ENCODE measurements at places on chromosomes 7 and 10.

DNA sequence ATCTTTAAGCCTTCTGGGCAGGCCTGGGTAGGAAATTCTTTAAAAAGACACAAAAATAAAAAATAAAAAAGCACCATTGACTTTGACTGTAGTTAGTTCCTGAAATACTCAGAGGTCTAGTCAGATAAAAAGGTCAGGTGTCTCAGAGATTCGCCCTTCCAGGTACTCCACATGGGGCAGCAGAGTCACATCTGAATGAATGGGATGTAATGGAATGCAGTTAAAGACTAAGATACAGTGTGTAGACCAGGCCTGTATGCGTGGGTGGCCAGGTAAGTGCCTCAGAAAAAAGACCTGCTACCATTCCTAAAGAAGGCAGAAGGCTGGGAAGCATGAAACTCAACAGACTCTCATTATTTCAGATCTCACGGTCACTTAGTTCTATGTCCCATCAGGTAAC lies 68.6 kb upstream of the SEM1 start:
- no peak for DNase-seq

GRCh38 chr10:118595064-118595420 lies 406 bp downstream of the PRLHR start:
- DNase-seq, result no peak

GRCh38 chr7:50226669-50227068 lies 77.8 kb upstream of the IKZF1 start:
- no peak for DNase-seq

GRCh38 chr7:542713-543500 lies 23.3 kb upstream of the PDGFA start:
- DNase-seq, result no peak

DNA sequence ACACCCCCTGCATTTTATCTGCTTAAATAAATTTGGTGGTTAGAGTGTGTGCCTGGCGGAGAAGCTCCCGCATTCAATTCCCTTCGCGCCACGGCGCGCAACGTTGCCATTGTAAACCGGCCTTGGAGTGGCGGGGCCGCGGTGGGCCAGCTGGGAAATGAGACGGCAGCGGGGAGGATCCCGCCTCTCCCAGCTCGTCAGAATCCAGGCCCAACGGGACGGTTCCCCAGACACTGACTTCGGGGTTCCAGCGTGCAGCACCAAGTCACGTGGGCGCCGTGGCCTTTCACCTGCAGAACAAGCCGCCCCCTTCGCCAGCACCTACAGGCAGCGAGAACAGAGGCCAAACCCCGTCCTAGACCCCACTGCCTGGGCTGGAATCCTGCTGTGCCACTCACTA lies 103.4 kb downstream of the GRID1 start:
- no peak for DNase-seq

GRCh38 chr10:104680467-104681401 lies 39.6 kb downstream of the SORCS3 start:
- no peak for DNase-seq

DNA sequence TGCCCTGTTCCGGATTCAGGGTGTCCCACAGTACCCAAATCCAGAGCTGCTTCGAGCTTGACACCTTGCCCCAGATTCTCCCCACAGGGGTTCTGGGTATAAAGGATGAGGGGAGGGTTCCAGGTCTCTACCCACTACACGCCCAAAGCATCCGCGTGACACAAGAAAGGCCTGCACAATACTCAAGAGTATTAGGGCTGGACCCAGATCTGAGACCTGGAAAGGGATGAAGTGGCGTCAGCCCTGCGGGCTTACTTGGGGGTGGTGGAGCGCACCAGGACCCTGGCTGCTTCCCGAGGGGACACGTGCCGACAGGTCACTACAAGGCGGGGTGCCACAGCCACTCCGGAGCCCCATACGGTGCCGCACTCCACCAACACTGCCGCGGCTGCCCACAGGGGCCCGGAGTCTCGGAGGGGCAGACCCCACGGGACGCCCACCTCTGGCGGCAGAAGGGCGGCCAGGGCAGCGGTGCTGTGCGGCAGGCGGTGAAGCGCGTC lies 1.3 kb downstream of the TYSND1 start:
- no peak for DNase-seq

GRCh38 chr7:45130910-45131309 lies 19.4 kb upstream of the TBRG4 start:
- DNase-seq, result no peak

GRCh38 chr7:111475959-111476358 lies 86.3 kb downstream of the IMMP2L start:
- DNase-seq, result no peak

- DNase-seq, result no peak
These were observed 334.1 kb upstream of the C7orf33 start for GRCh38 chr7:148256433-148256832.

DNA sequence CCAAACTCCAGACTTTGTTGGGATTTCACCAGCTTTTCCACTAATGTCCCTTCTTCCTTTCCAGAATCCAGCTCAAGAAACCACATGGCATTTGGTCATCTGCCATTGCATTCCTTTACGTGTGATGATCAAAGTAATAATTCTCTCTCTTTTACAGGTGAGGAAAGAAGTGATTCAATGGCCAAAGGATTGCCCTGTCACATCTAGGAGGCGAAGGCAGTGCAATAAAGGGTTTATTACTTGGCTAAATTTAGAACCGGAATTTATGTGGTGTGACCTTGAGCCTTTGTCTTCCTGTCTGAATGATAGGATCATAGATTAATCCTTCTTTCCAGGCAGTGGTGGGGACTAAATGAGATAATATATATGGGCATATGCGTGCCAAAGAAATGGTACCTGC lies 58.3 kb upstream of the COBL start:
- DNase-seq, result no peak

DNA sequence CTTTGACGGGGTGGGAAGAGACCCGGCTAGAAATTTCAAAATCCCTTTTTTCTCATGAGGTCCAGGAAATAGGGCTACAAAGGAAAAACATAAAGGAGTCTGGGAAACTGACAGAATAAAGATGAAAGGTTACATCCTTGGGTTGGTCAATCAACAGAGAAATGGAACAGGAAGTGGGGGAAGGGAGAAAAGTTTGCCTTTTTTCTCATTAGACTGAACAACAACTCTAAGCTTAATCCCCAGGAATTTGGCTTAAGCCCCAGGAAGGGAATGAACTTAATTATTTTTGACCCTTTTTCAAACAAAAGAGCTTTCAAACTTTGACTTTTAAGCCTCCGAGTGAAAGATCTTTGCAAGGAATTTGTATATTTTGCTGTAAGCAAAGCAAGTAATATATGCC lies 32.7 kb downstream of the LGI1 start:
- no peak for DNase-seq

DNA sequence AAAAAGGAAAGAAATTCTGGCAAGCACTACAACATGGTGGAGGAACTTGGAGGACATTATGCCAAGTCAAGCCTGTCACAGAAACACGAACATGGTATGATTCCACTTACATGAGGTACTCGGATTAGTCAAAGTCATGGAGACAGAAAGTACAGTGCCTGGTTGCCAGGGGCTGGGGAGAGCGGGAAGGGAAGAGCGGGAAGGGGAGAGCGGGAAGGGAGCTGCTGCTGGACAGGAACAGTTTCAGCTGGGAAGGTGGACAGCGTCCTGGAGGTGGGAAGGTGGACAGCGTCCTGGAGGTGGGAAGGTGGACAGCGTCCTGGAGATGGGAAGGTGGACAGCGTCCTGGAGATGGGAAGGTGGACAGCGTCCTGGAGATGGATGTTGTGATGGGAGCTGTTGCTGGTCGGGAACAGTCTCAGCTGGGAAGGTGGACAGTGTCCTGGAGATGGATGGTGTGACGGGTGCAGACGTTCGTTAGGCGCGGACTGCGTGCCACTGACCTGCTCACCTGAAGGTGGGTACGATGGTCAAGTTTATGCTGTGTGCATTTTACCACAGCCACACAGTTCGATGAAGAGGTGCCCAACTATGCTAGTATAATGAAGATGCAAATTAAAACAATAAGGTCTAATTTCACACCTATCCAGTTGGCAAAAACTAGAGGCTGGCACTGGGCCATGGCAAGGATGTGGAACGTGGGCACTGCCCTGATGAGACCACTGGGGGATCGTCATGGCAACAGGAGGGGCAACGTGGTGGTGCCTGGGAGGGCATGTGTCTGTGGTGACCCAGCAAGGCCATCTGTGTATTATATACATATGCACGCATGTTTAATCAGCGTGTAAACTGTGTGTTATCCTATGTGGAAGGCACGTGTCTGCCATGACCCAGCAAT lies 103.8 kb downstream of the NKX6-2 start:
- no peak for DNase-seq

DNA sequence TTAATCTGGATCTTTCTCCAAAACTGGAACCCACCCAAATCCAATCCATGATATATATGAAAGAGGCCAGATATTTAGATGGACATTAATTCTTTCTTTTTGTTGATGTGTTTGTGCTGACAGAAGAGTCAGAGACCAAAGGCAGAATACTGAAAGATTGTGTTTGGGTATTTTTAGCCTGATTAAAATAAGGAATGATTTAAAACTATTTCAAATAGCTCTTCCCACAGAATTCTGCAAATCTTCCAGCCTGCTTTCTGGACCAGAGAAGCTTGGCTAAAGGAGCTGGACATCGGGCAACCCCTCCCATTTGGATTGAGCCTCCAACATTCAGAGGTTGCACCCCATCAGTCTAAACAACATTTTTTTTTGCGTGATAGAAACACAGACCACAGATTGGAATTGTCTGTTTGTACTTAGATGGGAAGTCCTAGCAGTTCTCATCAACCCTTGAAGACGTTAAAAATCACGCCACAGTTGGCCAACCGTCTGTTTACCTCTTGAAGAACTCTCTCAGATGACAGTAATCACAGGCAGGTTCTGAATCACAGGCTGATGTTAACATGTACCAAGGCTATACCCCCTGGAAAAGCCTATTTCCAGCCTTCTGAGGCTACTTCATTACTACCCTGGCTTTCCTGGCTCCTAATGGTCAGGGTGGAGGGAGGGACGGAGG lies 155.2 kb upstream of the NRP1 start:
- no peak for DNase-seq

GRCh38 chr10:126425032-126425431 lies 36.8 kb upstream of the ADAM12 start:
- DNase-seq, result no peak

- DNase-seq, result no peak
These were observed 6.4 kb upstream of the PRTFDC1 start for GRCh38 chr10:24958721-24959381.

DNA sequence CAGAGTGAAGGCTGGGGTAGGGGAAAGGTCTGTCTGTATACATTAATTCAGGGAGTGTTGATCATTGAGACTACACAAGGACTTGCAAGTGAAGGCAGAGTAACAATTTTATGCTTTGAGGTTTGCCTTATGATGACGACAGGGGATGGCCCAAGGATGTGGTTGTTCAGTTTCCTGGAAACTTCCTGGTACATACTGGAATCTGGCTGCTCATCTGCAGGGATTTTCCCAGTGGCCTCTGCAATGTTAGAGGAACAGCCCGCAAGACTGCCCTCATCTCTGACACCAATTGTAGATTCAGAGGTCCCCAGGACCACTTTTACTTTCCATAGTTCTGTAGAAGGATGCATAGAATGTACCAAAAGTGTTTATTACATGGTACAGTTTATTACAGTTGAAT lies 189.6 kb downstream of the TMEM178B start:
- DNase-seq, result no peak

- DNase-seq, result peak; percentile 67
These were observed 871 bp downstream of the SPOCK2 start for GRCh38 chr10:72087392-72087968.

Data from germinal center (tissue), 1 donor.